ENCODE measurements at places on chromosomes 6 and 20. TPM values are rescaled to one million over a fixed set of nuclear protein-coding genes. Genes with fewer than 3 reads are reported as not detected.

- DNase-seq = no peak
Observed at GRCh38 chr6:161001421-161001820, 9.9 kb downstream of the MAP3K4 start.

- DNase-seq = no peak
Observed at GRCh38 chr6:75430631-75431325, 62.8 kb downstream of the FILIP1 start.

The NRSN1 gene
- polyA plus RNA-seq = not detected

GRCh38 chr6:135054226-135054568 is 425 bp downstream of the HBS1L start:
- peak; percentile 32 for DNase-seq

Measured in K562 (cell line).